ENCODE measurements at places on chromosomes 7 and 10. TPM values are rescaled to one million over a fixed set of nuclear protein-coding genes. Genes with fewer than 3 reads are reported as not detected.

DNA sequence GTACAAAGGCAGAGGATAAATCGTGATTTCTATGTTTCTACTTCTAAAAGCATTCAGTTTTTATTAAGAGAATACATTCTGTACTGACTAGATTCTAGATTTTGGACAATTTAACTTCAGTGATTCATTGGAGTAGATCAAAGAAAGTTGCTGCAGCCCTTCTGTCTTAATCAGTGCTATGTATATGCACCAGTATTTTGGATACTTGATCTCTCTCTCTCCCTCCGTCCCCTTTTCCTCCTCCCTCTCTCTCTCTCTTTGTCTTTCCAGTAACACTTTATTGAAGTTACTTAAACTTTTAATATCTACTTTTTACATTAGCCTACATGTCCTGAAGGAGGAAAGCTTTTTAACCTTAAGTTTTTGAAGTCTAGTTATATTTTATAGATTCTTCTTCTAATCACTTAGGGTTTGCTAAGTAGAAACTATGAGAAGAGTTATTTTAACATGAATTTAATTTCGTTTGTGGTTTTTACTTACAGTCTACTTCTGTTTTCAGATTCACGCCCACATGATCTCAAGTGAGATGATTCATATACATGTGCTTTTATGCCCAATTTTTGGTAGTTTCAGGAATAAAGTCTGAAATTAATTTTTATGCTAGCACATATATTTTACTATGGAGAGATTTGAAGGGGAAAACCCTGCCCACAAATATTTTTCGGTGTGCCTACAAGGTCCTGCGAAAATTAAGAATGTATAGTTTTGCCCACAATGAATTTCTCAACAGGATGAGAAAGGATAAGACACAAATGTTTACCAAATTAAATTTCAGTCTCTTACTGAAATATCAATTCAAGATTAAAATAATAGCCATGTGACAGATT is 9.1 kb downstream of the MDFIC start:
- no peak for DNase-seq

- peak; percentile 21 for DNase-seq
Measured at GRCh38 chr7:105046414-105046813, 32.4 kb downstream of the KMT2E start.

GRCh38 chr10:88108115-88108610 is 244.7 kb downstream of the PTEN start:
- no peak for DNase-seq

- no peak for DNase-seq
Measured at GRCh38 chr7:36583318-36583717, 141.0 kb downstream of the AOAH start.

DNA sequence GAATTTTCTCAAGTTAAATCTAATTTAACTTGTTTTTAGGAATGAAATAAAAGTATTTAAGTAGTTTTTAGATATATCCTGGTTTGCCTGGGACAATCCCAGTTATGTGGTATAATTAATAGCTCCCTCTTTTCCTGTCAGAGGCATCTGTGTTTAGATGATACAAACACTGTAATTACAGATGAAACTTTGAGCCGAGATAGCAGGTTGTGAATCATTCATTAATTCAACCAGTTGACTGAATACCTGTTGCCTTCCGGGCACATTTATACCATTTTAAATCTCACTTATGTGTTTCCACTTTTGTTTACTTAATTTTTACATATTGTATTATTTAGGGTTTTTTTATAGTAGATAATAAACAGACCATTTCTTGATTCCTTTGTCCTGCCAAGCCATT is 82.1 kb upstream of the GATA3 start:
- no peak for DNase-seq

DNA sequence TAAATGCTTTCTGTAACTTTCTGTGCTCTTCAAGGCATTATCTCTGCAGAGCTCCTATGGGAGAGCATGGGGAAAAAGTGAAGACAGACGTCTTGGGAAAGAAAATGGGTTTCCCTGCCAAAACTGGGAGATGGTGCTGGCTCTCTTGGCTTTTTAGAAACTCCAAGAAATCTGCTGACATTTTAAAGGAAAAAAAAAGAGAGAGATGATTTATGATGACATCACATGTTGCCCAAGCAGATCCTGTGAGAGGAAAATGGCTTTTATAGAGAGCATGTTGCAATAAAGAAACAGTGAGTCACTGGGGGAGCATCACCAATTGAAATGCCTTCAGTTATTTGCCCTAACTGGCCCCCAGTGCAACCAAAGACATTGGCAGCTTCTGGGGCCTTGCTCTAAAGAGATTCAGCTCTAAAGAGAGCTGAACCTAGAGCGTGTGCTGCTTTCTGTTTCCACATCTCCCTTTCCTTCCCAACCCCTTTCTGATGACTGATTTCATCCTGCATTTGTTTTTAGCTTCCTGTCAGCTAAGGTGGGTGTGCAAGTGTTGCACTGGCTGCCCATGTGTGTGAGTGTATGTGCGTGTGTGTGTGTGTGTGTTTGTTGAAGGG is 37.7 kb downstream of the LRMDA start:
- no peak for DNase-seq

DNA sequence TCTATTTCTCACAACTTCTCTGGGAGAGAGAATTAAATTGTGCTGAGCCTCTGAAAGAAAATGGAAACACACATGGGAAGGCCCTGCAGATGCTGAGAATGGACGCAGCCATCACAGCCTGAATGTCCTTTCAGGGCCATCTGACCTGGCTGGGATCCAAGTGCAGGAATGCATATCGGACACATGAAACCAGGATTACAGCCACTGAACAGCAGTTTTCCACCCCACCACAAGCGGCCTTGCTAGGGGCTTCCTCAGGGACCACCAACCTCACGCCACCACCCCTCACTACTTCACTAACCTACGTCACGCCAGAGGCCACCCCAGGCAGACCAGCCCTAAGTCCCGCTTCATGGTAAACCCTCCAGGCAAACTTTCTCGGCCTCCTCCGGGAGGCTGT is 103.3 kb downstream of the DIP2C start:
- no peak for DNase-seq

- DNase-seq, result no peak
Measured at GRCh38 chr10:124131172-124131571, 37.8 kb upstream of the CHST15 start.

- DNase-seq, result no peak
Measured at GRCh38 chr7:98265841-98266271, 13.8 kb upstream of the TECPR1 start.

- no peak for DNase-seq
Measured at GRCh38 chr7:1662767-1663166, 7.3 kb upstream of the ELFN1 start.

- no peak for DNase-seq
Measured at GRCh38 chr7:30585675-30586074, 9.0 kb upstream of the GARS1 start.

DNA sequence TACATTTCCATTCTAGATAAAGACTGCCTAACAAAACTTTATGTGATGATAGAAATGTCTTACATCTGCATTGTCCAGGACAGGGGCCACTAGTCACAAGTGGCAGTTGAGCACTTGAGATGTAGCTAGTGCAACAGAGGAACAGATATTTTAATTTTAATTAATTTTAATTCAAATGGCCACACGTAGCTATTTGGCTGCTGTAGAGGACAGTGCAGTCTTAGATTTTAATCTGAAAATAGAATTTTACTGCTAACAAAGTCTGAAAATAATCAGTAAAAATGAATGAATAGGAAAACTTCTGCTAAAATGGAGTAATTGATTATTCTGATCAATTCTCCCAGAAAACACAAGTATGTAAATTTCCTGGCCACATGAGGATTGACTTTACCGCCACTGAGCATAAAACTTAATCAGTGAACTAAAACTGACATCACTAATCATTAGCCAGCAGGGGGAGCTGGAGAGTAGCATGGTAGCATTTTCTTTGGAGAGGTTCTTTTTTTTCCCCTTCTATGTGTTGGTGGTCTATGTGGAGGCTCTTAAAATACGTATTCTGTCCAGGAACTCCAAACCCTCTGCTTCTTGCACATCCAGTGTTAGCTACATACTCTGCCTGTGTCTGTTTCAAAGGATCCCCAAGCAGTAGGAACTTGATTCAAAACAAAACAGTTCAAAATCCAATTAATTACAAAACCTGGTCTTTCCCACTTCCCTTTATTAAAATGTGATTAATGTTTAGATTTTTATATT is 52.1 kb downstream of the TSPAN12 start:
- DNase-seq, result peak; percentile 14

DNA sequence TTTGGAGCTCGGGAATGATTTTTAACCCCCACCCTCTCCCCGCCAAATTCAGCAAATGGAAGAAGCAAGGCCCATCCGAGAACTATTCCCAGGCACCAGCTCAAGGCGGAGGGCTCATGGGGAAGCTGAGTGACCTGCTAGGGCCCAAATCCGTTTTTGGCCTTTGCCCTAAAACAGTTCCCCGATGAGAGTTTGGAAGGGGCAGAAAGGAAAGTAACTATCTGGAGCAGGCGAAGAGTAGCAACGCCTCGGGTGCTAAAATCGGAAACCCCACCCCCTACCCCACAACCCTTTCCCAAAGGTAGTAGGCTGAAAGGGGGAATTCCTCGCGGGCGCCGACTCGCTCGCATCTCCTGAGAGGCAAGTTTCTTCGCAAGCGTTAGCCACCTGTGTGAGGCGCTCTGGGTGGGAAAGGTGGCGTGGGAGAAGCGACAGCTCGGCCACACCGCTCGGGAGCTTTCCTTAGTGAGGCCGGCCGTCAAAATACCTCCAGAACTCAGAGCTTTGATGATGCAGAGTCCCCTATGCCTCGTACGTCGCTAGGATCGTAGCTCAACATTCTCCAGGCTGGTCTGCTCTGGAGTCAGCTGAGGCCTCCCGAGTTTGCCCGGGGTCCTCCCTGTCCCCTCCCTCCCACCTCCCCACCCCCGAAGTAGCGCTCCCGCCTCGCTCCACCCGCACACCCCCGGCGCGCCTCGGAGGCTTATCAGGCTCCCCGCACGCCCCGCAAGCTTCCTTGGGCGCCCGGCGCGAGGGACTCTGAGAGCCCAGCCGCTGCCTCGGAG is 642 bp upstream of the PRKG1 start:
- no peak for DNase-seq

DNA sequence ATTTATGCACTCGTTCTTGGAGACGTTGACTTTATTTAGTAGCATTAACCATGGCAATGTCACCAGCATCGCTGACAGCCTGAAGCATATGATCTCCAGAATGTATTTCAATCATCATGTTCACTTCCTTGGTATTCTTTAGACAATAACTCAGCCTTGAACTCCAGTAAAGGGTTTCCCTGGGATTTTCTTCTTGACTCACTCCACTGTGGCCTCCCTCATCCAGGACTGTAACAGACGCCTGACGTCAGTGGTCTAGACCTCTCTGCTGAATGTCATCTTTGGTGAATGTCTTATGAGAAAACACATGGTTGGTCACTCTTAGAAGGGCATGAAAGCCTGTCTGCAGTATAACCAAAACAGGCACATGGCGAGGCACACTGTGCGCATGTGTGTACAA is 64.4 kb downstream of the EGFR start:
- no peak for DNase-seq

GRCh38 chr10:8182806-8183205 is 128.3 kb downstream of the GATA3 start:
- DNase-seq, result no peak

GRCh38 chr7:28855538-28856217 is 102.5 kb downstream of the TRIL start:
- peak; percentile 88 for DNase-seq

DNA sequence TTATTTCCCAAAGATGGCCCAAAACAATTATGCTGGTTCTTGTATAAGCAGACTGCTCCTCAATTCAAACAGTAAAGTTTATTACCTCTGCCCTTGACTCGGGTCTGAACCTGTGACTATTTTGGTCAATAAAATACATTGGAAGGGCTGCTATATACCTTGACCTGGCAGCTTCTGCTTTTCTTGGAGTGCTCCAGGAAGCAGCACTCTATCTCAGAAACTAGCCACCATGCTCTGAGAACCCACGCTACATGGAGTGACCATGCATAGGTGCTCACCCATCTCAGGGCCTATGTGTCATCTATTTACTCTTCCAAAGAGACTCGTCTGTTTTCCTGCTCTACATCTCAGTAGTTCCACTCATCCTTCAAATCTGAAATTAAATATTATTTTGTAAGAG is 299.9 kb downstream of the AHR start:
- DNase-seq, result no peak

DNA sequence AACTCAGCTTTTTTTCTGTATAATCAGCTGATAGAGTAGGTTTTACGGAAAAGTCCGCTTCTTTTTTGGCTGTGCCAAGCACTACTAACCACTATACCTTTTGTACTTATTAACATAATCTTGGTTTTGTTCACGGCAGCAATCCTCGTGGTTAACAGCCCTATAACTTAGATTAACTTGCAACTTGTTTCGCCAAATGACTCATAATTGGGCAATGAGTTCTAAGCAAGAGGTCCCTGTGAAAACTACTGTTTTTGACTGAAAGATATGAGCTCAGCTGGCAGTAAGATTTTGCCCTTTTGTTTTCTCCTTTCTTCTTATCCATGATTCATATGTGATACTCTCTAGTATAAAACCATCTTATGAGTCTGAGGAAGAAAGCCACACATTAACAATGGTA is 345.0 kb upstream of the PCDH15 start:
- DNase-seq, result peak; percentile 88

- no peak for DNase-seq
Measured at GRCh38 chr10:95653895-95654294, 2.6 kb downstream of the ALDH18A1 start.

- no peak for DNase-seq
Measured at GRCh38 chr10:107834706-107835105, 670.2 kb upstream of the SORCS1 start.

- no peak for DNase-seq
Measured at GRCh38 chr10:90571481-90572258, 286.2 kb downstream of the HTR7 start.

GRCh38 chr10:80484243-80484642 is 30.1 kb downstream of the TSPAN14 start:
- DNase-seq, result no peak

DNA sequence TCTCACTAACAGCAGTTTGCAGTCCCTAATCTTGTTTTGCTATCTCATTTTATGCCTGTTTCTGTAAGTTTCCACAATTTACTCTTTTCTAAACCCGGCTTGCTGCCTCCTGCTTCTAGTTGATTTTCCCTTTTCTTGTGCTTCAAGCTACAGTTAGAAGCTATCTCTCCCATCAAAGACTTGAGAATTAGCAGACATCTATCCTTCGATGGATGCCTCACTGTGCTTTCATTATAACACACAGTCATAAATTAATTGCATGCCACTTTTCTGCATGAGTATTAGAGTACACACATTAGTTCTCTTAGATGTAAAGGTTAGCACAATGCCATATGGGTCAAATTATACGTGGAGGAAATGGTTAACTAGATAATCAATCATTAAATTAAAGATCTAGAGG is 48.7 kb downstream of the SEMA3A start:
- no peak for DNase-seq

- DNase-seq, result no peak
Measured at GRCh38 chr10:104325436-104326435, 12.5 kb downstream of the ITPRIP start.

Gene CCL26
- total RNA-seq, result not detected

Gene DRGX
- total RNA-seq, result not detected

Gene MALRD1
- total RNA-seq, result 0.08 TPM

Gene FOXK1
- 61.3 TPM for total RNA-seq

Gene ATOH7
- total RNA-seq, result not detected

Gene ZNF736
- total RNA-seq, result 9.3 TPM

Gene WAPL
- 29.7 TPM for total RNA-seq

Gene BPGM
- total RNA-seq, result 29.2 TPM

Gene CRTAC1
- total RNA-seq, result 3.2 TPM

Gene OPN1SW
- total RNA-seq, result not detected

Gene LAMB1
- total RNA-seq, result 245 TPM

Gene COL1A2
- 10.8 TPM for total RNA-seq

Gene TUBAL3
- 0.34 TPM for total RNA-seq

Gene CDH23
- total RNA-seq, result 0.04 TPM

Gene IKZF1
- 1.3 TPM for total RNA-seq

Gene DLX5
- not detected for total RNA-seq

Gene LRIT1
- not detected for total RNA-seq

Gene SAP25
- total RNA-seq, result 0.62 TPM

Gene CTTNBP2
- 5.3 TPM for total RNA-seq

Measured in kidney epithelial cell (primary cell).